CD14-positive monocyte (primary cell): ENCODE measurements at places on chromosomes 13 and 19. TPM values are rescaled to one million over a fixed set of nuclear protein-coding genes. Genes with fewer than 3 reads are reported as not detected.

DNA sequence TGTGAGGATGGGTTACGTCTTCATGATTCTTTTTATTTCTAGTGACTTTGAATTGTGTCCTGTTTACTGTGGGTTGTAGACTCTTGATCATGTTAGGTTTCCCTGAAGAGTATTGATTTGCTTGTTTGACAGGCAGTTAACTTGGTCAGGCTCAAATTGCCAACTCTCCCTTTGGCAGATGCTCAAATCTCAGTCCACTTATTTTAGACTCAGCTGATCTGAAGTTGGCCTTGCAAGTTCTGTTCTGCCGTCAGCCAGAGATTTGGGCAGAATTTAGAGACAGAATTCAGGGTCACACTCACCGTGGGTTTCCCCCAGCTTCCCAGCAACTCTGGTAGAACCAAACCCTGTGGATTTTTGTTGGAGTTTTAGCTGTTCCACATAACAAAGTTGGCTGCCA lies 71.6 kb upstream of the TEX29 start:
- no peak for DNase-seq

DNA sequence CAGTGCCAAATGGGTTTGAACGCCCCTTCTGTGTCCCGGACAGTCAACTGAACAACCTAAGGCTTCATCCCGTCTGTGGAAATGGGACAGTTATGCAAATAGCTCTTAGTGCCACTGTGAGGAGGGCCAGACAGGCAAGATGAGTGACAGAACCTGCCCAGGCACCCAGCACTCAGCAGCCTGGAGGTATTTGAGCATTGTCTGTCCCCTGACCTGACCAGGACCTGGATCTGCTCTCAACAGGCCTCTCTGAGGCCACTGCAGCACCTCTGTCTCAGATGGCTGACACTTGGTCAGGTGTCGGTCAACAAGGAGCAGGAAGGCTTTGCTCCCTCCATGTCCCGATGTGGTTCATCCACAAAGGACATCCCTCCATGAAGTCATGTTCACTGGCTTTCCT lies 67.9 kb downstream of the CCDC70 start:
- no peak for DNase-seq

DNA sequence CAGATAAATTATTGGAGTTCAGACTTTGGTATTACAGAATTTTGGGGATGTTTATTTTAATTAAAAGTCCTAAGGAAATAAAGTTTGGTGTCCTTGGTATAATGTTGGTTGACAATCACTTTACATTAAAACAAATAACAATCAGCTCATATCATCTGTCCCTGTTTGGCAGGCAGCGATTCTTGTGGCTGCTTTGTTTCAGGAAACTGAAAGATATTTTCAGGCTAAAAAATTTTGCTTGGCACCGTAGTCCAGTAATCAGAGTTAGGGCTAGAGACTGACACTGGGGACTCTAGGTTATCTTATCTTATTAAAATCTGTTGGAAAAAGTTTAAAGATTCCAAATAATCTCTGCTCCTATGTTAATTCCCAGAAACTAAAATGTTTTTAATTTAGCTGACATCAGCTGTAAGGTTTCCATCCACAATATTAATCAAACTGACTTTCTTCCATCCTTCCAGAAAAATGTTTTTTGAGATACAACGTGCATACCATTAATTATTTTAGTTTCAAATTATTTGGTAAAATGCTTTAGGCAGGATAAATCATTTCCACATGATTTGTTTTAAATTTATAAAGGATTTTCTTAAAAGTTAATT lies 97.6 kb downstream of the ZIC5 start:
- no peak for DNase-seq

GRCh38 chr13:114049026-114049425 lies 75.2 kb upstream of the C13orf46 start:
- DNase-seq = peak; percentile 26

- no peak for DNase-seq
Observed at GRCh38 chr19:7738023-7738422, 6.1 kb upstream of the CLEC4G start.

- no peak for DNase-seq
Observed at GRCh38 chr19:15236886-15237285, 4.6 kb upstream of the EPHX3 start.

GRCh38 chr19:49065905-49066512 lies 1.4 kb upstream of the NTF4 start:
- no peak for DNase-seq

DNA sequence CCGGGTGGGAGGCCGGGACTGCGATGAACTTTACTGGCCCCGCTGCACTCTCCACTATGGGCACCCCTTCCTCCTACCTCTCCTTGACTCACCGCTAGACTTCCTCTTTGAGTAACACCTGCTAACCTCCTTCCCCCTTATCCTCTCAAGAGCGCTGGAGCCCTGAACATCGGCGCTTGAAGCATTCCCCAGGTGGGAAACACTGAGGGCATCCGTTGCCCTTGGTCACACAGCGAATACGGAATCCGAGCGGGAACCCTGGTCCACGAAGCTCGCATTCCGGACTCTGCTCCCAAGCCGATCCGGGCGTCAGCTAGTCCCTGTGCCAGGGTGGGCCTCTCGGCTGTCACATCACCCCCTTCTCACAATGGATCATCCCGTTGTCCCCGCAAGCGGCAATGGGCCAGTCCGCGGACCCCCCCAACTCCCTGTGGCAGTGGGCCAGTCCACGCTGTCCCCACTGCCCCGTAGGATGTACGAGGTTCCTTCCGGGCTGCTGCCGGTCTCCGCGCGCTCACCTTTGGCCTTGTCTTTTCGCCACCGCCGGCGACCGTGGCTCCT lies 4.2 kb downstream of the LIPE start:
- DNase-seq = peak; percentile 42

- DNase-seq = no peak
Observed at GRCh38 chr13:28819046-28819730, 951 bp upstream of the MTUS2 start.

- no peak for DNase-seq
Observed at GRCh38 chr19:46880431-46880830, 19.6 kb downstream of the ARHGAP35 start.

DNA sequence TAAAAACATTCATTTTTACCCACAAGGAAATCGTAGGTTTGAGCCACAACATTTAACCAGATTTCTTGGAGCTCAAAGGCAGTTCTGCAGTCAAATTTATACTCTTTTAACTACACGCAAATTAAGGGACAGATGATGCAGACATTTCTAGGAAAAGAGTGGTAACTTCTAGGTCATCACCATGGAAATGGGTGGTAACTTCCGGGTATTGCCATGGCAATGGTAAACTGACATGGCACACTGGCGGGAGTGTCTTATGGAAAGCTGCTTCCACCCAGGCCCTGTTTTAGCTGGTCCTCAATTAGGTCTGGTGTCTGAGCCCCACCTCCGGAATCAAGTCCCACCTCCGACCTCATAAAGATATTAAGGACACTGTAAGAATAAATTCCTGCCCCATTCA lies 10.4 kb upstream of the LYPD5 start:
- no peak for DNase-seq

GRCh38 chr19:31085125-31085524 lies 264.1 kb downstream of the TSHZ3 start:
- DNase-seq = no peak

- DNase-seq = no peak
Observed at GRCh38 chr19:55447421-55448174, 4.5 kb upstream of the SHISA7 start.

GRCh38 chr13:95641291-95642027 lies 3.0 kb downstream of the DZIP1 start:
- DNase-seq = no peak

- no peak for DNase-seq
Observed at GRCh38 chr19:41434450-41434849, 5.3 kb downstream of the DMAC2 start.

- DNase-seq = no peak
Observed at GRCh38 chr13:102972191-102972590, 94.0 kb downstream of the SLC10A2 start.

DNA sequence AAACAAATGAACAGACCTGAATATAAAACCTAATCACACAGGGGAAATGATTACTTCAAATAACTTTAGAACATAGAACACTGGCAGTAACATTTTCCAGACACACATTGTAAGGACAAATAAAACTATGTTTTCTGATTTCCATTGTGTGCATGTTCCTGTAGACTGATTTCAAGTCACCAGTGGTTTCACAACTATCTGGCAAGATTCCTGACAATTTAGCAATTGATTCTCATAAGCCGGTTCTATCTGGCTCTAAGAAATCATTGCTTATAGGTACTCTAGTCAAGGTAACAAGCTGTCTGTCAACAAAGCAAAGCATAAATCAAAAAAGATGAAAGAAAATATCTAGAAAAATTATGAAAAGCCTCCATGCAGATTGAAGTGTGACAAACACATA lies 19.6 kb upstream of the PCCA start:
- no peak for DNase-seq

GRCh38 chr13:101267656-101268055 lies 148.7 kb downstream of the NALCN start:
- no peak for DNase-seq

DNA sequence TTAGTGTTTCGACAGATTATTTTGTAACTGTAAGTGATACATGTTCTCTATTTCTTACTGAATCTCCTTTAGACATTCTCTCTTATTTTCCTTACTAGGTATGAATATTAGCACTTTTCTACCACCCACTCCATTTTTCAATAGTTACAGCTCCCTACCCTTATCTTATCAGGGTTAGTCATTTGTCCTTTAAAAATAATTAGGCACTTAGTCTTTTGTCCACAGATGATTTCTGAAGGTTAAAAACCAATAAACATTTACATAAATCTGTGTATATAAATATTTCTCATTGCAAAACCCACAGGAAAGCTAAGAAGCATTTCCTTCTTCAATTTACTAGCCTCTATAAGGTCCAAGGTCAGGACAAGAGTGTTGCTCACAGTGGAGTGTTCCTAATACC lies 624.1 kb upstream of the MIR17HG start:
- DNase-seq = no peak

GRCh38 chr19:35247526-35248309 lies 1.1 kb upstream of the LSR start:
- no peak for DNase-seq

DNA sequence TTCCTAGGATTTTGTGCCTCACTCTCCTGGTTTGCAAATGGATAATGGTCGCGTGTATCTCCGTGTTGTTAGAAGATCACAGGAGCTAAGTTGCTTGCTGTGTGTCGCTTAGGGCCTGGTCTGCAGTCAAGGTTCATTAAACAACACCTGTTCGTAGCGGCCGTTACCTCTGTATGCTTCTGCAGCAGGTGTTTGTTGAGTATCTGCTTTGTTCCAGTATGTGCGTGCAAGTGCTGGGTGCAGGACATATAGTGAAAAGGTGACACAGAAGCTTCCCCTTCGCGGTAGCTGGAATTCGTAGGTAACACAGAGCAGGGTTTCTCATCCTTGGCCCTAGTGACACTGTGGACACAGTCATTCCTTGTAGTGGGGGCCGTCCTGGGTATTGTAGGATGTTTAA lies 5.4 kb downstream of the MED25 start:
- no peak for DNase-seq

GRCh38 chr13:48977973-48978372 lies 2.3 kb downstream of the FNDC3A start:
- DNase-seq = peak; percentile 28

- DNase-seq = no peak
Observed at GRCh38 chr13:110109910-110110309, 197.0 kb downstream of the COL4A1 start.

DNA sequence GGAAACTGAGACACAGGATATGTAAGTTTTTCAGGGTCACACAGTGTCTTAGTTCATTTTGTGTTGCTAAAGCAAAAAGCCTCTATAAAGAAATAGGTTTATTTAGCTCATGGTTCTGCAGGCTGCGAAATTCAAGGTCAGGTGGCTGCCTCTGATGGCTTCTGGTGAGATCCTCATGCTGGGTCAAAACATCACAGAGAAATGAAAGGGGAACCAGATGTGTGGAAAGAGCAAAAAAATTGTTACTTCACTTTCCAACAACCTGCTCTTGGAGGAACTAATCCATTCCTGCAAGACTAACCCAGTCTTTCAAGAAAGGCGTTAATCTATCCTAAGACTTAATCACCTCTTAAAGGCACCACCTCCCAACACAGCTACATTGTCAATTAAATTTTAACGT lies 64.2 kb upstream of the UBL3 start:
- no peak for DNase-seq

DNA sequence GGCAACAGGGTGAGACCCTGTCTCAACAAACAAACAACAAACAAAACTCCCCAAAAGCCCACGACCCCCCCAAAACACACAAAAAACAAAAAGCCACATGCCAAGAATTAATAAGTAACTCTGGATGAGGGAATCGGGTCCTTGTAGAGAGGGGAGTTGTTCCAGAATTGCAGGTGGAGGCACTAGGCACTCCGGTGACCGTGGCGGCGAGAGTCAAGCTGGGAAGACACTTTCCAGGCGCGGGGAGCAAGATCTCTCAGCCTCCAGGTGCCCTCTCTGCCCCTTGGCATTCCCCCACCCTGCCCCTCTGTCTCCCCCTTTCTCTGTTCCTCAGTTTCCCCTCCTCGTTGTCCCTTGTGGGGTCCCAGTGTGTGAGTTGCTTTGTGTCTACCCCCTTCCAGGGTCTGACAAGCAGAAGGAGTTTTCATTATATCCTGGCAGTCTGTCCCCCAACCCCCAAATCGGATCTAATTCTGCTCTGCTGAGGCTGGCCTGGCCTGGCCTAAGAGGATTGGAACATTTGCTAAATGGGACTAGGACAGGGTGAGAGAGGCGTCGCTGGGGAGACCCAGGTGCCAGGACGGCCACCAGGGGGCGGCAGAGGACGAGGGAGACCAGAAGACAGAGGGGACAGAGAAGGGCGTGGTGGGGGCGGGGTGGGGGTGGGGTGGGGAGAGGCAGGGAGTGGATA lies 8.3 kb upstream of the CRX start:
- DNase-seq = peak; percentile 37

DNA sequence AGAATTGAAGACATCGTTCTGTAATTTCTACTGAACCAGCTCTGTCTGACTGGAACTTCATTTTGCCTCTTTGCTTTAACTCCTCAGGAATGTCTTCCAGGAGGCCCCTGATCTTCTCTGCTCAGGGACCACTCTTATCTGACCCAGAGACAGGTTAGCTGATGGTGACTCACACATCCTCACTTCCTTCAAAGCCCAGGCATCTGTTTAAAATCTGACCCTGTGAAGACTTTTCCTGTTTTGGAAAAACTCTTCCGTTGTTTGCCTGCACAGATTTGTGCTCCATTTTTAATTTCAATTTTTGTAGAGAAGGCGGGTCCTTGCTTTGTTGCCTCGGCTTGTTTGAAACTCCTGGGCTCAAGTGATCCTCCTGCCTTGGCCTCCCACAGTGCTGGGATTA lies 1.6 kb downstream of the ARL11 start:
- DNase-seq = no peak

The VSTM1 gene
- polyA plus RNA-seq = 172 and 178 TPM in 2 replicates

The ACP7 gene
- not detected for polyA plus RNA-seq

The LHB gene
- 0.48 and 0.84 TPM in 2 replicates for polyA plus RNA-seq

The ZSCAN1 gene
- not detected for polyA plus RNA-seq

The TMEM221 gene
- polyA plus RNA-seq = not detected in 2 replicates

The ZNF560 gene
- polyA plus RNA-seq = not detected in 2 replicates

The GRK1 gene
- not detected for polyA plus RNA-seq

The COL4A1 gene
- 0.05 and 0.16 TPM in 2 replicates for polyA plus RNA-seq

The LRFN3 gene
- polyA plus RNA-seq = 0.04 and 0.08 TPM in 2 replicates

The CEACAM5 gene
- not detected for polyA plus RNA-seq

The ZNF526 gene
- polyA plus RNA-seq = 3.4 and 4.0 TPM in 2 replicates

The PIP5K1C gene
- polyA plus RNA-seq = 10.1 TPM

The FFAR2 gene
- 22.5 and 38.7 TPM in 2 replicates for polyA plus RNA-seq

The OVOL3 gene
- polyA plus RNA-seq = not detected

The PLD3 gene
- 334 and 588 TPM in 2 replicates for polyA plus RNA-seq
